ENCODE measurements at places on chromosomes 12 and 14. TPM values are rescaled to one million over a fixed set of nuclear protein-coding genes. Genes with fewer than 3 reads are reported as not detected.

DNA sequence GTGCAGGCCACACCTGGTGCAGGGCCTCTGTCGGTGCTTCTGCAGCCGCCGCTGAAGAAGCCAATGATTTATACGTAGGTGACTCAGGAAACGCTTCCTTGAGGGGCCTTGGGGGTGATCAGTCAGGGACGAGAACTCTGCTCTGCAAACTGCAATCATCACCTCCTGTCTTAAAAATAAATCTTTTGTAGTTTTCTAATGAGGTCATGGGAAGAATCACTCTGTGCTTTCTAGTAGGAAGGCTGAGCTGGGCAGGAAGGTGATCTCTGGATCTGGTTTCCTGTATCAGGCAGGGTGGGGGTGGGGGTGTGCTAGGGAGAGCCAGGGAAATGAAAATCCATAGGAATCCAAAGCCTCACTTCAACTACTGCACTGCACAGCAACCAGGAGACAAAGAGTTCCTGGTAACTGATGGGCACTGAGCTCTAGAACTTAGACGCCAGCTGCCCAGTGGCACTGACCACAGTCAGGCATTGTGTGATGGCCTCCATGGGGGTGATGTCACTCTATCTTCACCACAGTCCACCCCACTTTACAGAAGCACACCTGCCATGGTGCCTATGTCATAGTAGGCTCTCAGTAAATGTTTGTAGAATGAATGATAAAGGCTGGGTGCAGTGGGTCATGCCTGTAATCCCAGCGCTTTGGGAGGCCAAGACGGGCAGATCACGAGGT lies 292.4 kb upstream of the PWP1 start:
- no peak for DNase-seq

DNA sequence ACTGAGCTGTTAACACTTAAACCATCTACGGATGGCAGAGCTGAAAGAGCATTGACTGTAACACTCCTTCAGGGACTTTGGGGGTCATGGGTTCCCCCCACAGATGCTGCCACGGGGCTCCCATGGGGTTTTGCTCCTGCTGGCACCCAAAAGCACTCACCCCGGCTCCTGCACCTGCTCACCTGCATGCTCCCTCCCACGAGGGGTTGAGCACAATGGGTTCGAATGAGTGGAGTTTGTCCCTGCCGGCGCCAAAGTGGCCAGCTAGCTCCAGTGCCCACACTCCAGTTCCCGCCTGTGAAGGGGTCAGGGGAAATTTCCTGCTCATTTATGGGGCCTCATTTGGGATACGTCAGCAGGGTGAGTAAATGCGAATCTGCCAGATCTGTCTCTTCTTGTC lies 40.7 kb downstream of the TNFAIP2 start:
- no peak for DNase-seq

GRCh38 chr14:99033951-99034350 lies 238.0 kb downstream of the BCL11B start:
- DNase-seq = no peak

DNA sequence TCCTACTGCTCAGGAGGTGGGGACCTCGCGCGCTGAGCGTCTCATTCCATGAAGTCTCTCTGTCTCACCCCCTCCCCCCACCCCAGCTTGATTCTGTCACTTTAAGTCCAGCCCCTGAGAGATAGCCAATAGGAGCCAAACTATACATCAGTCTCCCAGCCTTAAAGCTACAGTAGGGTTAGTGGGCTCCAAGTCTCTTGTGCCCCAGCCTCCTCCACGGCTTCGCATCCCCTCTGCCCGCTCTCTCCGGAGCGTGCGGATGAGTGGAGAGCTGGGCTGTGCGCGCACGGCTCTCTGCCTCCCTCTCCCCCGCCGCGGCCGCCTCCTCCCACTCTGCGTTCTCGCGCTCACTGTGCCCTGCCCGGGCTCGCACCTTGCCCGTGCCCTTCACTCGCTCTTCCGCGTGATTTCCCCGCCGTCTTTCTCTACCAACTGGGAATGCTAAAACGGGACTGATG lies at the start of gene ESRRB:
ESRRB (plus strand) TSS at position 191 of the 458 bp plus-strand sequence; CDS start at position 456, 265 bp downstream.
- DNase-seq = no peak

- DNase-seq = no peak
Measured at GRCh38 chr12:12839873-12840579, 26.9 kb downstream of the DDX47 start.

DNA sequence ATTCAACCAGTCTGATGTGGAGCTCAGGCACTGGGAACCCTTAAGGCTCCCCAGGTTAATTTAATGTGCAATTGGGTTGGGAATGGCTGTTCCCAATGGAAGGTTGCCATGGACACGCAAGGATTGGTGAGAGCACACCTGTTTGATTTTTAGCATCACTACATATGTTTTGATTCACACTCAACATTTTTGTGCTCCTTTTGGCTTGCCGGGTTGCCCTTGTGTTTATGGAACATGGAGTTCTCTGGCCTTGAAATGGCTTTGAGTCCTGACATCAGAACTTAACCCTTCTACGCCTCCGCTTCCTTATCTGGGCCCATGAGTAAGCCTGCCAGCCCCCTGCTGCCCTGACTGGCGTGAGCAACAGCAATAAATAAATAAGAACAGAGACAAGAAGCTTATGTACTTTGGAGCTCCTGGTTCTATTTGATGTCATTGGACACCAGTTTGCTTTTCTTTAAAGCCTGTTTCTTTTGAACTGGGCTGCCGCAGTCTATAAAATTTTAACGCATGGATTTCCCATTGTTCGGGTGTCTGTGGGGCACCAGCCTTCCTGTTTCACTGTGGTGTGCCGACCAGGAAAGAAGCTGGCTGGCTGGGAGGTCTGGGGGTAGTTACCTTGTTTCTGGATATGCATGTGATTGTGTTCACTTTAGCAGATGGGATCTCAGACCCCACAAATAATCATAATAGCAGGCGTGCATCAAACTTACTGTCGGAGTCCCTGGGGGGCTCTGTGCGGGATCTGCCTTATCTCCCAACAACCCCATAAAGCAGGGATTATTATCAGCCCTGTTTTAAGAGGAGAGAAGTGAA lies 27.8 kb downstream of the TBX3 start:
- DNase-seq = no peak

GRCh38 chr12:52070185-52070925 lies 577 bp downstream of the ATG101 start:
- DNase-seq = no peak

DNA sequence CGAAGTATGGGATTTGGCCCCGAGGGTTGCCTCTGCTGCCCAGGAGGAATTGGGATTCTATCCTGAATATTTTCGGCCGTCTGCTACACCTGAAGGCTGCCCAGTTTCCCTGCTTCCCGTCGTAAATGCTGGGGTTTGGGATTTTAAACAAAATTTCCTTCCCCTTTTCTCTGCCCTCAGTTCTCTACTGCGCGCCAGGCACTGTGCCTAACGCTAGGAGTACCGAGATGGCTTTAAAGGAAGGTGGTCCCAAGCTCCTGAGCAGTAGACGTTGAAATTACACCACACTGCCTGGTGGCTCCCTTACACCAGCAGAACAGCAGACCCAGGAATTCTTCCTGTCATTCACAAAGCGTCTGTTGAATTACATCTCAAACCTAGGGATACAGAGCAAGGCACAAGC lies 566 bp upstream of the PRDM4 start:
- DNase-seq = no peak

- DNase-seq = no peak
Measured at GRCh38 chr14:68976160-68977067, 2.7 kb downstream of the ACTN1 start.

GRCh38 chr14:60064491-60065072 lies 27.1 kb upstream of the PCNX4 start:
- no peak for DNase-seq

DNA sequence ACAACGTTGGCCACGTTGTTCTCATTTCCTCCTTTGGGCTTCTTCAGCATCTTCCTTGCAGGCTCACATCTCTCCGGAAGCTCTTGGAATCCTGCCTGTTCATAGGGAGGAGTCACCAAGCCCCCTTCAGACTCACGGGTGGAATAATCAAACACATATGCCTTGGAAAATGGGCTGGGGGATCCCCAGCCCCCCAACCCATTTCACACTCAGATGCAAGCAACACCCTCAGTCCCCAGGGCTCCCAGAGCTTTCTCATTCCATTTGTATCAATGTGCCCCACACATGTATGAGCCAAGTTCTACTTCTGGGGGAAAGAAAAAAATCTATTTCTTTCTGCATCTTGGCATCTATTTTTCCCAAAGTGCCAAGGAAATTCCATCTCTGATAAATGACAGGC lies 33.1 kb downstream of the WSCD2 start:
- DNase-seq = no peak

DNA sequence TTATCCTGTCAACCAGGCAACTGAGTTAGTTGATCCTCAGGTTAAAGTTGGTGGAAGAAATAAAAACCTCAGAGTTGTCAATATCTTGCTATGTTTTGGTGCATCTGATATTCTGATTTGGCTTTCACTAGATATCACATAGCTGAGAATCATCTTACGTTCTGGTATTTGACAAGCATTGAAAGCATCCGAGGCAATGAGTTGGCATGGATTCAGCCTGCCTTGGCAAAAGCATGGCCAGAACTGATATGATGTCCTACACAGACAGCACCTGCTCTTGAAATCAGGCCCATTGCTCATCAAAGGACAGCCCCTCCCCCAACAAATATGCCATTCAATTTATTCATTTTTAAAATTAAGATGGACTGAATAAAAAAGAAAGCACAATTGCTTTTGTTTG lies 320.7 kb upstream of the ATP2B1 start:
- DNase-seq = no peak

DNA sequence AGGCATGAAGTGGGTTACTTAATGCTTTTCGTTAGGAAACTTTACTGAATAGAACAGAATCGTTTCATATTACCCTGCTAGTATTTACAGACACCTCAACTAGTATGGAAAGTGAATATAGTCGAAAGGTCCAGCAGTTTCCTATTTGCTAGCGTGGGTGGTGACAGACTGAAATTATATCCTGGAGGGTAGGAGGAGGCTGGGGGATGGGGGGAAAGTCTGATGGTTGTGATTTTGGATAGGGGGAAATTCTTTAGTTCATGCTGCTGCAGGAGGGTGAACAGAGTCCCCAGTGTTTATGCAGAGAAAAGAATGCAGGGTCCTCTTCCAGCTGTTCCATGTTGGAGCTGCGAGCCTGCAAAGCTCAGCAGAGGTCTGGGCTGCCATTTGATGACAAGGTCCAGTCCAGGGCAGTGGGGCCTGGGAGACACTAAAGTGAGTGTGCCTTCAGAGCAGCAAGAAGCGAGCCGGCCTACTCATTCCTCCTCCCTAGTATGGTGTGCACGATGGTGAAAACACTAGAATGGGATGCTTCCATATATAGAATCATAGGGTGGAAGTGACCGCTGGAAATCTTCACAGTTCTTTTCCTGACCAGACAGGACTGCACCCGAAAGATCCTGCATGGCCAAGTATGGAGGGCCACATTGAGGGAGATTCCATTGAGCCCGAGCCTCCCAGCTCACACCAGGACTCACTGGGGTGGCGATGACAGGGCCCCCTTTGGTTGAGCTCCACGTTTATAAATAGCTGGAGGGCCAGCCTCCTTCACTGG lies 2.1 kb downstream of the SAMD4A start:
- DNase-seq = no peak

- no peak for DNase-seq
Measured at GRCh38 chr12:31518680-31519227, 72.2 kb downstream of the DENND5B start.

GRCh38 chr14:94992046-94992445 lies 165.3 kb downstream of the DICER1 start:
- DNase-seq = no peak

GRCh38 chr14:45679853-45680252 lies 426.9 kb upstream of the MIS18BP1 start:
- no peak for DNase-seq

DNA sequence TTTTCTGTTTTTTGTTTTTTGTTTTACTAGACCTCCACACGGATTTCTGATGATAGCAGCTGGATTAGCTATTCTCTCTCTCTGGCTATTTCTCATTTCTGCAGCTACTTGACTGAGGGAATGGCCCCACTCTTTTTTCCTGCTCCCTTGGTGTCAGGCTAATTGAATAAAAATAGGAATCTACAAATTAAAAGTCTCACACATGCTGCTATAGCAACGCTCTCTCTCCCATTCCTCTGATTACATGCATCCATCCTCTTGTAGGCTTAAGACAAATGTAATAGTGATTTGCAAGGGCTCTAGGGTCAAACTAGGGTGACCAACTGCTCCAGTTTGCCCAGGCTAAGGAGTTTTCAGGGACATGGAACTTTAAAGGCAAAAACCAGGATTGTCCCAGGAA lies 221.8 kb downstream of the PHLDA1 start:
- no peak for DNase-seq

The ASPG gene
- total RNA-seq = 4.6 TPM

The CD69 gene
- total RNA-seq = 11.4 TPM

The HHIPL1 gene
- total RNA-seq = 1.6 TPM

The CLEC4A gene
- total RNA-seq = 14.1 TPM

The LRFN5 gene
- total RNA-seq = 1.3 TPM

The PRPH gene
- total RNA-seq = 1.0 TPM

The INHBC gene
- not detected for total RNA-seq
